ENCODE measurements at places on chromosomes 13 and 19. TPM values are rescaled to one million over a fixed set of nuclear protein-coding genes. Genes with fewer than 3 reads are reported as not detected.

GRCh38 chr13:69872321-69873047 lies 235.1 kb upstream of the ATXN8OS start:
- no peaks in the 10 kb centered on the region for H3K4me1 ChIP-seq
- no peak for DNase-seq
- no peaks in the 10 kb centered on the region for H3K27me3 ChIP-seq
- H3K36me3 ChIP-seq = no peaks in the 10 kb centered on the region
- H3K4me3 ChIP-seq = no peak overlapping the region
- no peak overlapping the region for H3K27ac ChIP-seq

- H3K27me3 ChIP-seq = no peaks in the 10 kb centered on the region
- H3K4me1 ChIP-seq = peaks cover 3% of the 10 kb centered on the region
- H3K27ac ChIP-seq = no peak overlapping the region
Observed at GRCh38 chr19:58332697-58333096, 5.9 kb downstream of the ZSCAN22 start.

- H3K4me3 ChIP-seq = peak overlapping the region; percentile 78
- peaks cover 16% of the 10 kb centered on the region for H3K4me1 ChIP-seq
- H3K27me3 ChIP-seq = peaks cover 8% of the 10 kb centered on the region
- no peaks in the 10 kb centered on the region for H3K36me3 ChIP-seq
- no peak overlapping the region for H3K27ac ChIP-seq
Observed at GRCh38 chr19:7294558-7295212, 471 bp upstream of the INSR start.

The NTF4 gene
- total RNA-seq = 0.94 TPM

GRCh38 chr19:56076498-56076897 lies 44.6 kb downstream of the ZNF787 start:
- no peaks in the 10 kb centered on the region for H3K36me3 ChIP-seq
- H3K4me1 ChIP-seq = peaks cover 4% of the 10 kb centered on the region
- no peaks in the 10 kb centered on the region for H3K27me3 ChIP-seq
- DNase-seq = peak; percentile 77

GRCh38 chr13:20182231-20182846 lies 10.4 kb downstream of the GJB2 start:
- peak; percentile 79 for DNase-seq
- H3K27me3 ChIP-seq = peaks cover 16% of the 10 kb centered on the region
- no peaks in the 10 kb centered on the region for H3K4me1 ChIP-seq
- no peaks in the 10 kb centered on the region for H3K36me3 ChIP-seq

DNA sequence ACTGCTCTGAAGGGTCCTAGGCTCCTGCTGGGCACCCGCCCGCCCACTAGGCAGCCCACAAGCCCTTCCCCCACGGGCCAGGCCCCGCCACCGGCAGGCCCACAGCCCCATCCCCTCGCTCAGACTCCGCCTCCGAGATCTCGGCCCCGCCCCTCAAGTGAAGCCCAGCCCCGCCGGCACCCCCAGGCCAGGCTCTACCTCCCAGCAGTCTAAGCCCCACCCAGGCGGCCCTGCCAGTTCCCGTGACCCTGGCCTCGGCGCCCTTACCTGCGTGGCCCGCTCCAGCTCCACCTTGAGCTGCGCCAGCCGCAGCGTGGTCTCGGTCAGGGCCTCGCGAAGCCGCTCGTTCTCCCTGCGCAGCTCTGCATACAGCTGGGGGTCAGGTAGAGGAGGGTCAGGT lies 16.3 kb downstream of the EPS8L1 start:
- peaks cover 26% of the 10 kb centered on the region for H3K4me1 ChIP-seq
- H3K27me3 ChIP-seq = no peaks in the 10 kb centered on the region
- peak overlapping the region; percentile 80 for H3K4me3 ChIP-seq

The SEMA6B gene
- 39.8 TPM for total RNA-seq

DNA sequence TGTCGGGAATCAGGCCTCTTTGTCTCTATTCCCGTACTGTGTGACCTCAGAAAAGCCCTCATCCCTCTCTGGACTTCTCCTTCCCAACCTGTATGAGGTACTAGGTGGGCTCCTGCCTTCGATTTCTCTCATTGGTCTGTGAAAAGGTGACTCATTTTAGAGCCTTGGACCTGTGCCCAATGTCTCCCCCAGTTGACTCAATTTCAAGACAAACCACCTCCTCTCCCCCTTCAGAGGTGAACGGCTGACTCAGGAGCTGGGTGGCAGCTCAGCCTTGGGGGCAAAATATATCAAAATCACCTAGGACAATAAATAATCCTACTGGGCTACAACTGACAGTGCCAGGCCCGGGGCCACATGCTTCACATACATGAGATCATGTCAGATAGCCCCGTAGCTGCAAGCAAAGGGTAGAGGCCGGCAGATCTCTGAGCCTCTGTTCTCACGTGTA lies 630 bp downstream of the COQ8B start:
- H3K36me3 ChIP-seq = peaks cover 6% of the 10 kb centered on the region
- peak overlapping the region; percentile 99 for H3K4me3 ChIP-seq
- no peak for DNase-seq
- peak overlapping the region; percentile 98 for H3K27ac ChIP-seq
- peaks cover 22% of the 10 kb centered on the region for H3K4me1 ChIP-seq

GRCh38 chr19:4452230-4452990 lies 5.2 kb downstream of the UBXN6 start:
- H3K4me3 ChIP-seq = no peak overlapping the region
- DNase-seq = no peak
- H3K27me3 ChIP-seq = no peaks in the 10 kb centered on the region
- H3K27ac ChIP-seq = no peak overlapping the region
- H3K36me3 ChIP-seq = no peaks in the 10 kb centered on the region
- H3K4me1 ChIP-seq = peaks cover 8% of the 10 kb centered on the region

DNA sequence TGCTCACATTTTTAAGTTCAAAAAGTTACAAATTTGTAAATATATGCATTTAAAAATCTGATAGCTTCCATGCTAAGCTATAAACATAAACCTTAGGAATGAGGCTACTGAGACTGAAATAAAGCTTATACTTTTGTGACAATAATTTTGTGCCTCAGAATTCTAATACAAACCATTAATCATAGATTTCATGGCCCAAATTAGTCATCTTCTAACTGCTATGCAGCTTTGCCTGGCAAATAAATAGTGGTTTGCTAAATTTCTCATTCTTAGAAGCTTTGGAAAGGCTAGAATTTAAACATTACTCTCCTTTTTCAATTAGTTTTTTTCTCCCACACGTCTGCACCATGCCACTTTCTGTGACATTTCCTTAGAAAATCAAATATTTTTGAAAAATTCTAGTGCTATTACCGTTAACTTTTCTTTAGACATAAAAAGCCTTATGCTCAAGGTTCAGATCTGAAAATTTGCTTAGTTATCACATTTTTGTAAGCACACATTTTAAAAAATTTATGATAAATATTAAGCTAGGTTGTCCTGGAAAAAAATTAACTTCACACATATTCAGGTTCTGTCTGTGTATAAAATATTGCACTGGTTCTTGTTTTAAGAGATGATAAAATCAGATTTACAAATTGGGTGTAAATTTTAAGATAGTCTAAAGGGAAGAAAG lies 46.9 kb downstream of the FNDC3A start:
- H3K4me1 ChIP-seq = peaks cover 22% of the 10 kb centered on the region
- no peak for DNase-seq
- H3K27ac ChIP-seq = no peak overlapping the region
- H3K27me3 ChIP-seq = no peaks in the 10 kb centered on the region
- H3K4me3 ChIP-seq = no peak overlapping the region

- H3K27me3 ChIP-seq = no peaks in the 10 kb centered on the region
- peaks cover 4% of the 10 kb centered on the region for H3K36me3 ChIP-seq
- no peak overlapping the region for H3K4me3 ChIP-seq
- DNase-seq = no peak
- no peaks in the 10 kb centered on the region for H3K4me1 ChIP-seq
Observed at GRCh38 chr19:43735957-43736356, 18.8 kb downstream of the SMG9 start.

DNA sequence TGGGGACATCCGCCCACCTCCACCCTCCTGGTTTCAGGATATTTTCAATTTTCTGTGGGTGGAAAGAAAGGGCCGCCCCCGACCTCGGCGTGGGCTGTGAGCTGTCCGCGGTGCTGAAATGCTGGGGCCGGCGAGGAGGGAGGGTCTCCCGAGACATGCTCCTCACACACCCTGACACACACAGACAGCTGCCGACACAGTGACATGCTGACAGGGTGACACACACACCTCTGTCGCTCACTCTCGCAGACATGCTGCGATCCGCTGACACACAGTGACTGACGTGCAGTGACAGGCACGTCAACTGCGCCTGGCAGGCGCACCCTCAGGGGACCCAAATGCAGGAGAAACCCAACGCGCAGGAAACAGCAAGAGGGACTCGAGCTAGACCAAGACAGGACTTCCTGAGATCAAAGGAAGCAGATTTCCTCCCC lies 25.1 kb upstream of the MEIS3 start:
- H3K4me3 ChIP-seq = no peak overlapping the region
- H3K27ac ChIP-seq = no peak overlapping the region
- DNase-seq = peak; percentile 76
- H3K36me3 ChIP-seq = no peaks in the 10 kb centered on the region
- H3K4me1 ChIP-seq = peaks cover 21% of the 10 kb centered on the region
- peaks cover 23% of the 10 kb centered on the region for H3K27me3 ChIP-seq

DNA sequence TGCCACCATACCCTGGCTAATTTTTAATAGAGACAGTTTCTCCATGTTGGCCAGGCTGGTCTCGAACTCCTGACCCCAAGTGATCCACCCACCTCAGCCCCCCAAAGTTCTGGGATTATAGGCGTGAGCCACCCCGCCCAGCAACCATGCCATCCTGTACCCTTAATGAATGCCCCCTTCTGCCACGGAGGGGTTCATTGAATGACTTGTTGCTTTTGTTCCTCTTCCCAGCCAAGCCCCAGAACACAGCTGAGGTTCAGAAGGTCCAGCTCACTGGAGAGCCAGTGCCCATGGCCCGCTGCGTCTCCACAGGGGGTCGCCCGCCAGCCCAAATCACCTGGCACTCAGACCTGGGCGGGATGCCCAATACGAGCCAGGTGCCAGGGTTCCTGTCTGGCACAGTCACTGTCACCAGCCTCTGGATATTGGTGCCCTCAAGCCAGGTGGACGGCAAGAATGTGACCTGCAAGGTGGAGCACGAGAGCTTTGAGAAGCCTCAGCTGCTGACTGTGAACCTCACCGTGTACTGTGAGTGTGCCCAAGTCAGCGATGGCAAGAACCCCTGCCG lies 6.0 kb downstream of the PVR start:
- H3K27me3 ChIP-seq = no peaks in the 10 kb centered on the region
- no peak for DNase-seq
- no peak overlapping the region for H3K4me3 ChIP-seq
- H3K4me1 ChIP-seq = peaks cover under 1% of the 10 kb centered on the region
- H3K36me3 ChIP-seq = peaks cover 17% of the 10 kb centered on the region

GRCh38 chr19:771332-771785 lies 20.4 kb downstream of the MISP start:
- no peaks in the 10 kb centered on the region for H3K4me1 ChIP-seq
- H3K27ac ChIP-seq = no peak overlapping the region
- H3K27me3 ChIP-seq = no peaks in the 10 kb centered on the region

- H3K4me3 ChIP-seq = no peak overlapping the region
- DNase-seq = no peak
- no peaks in the 10 kb centered on the region for H3K36me3 ChIP-seq
- no peaks in the 10 kb centered on the region for H3K4me1 ChIP-seq
- no peak overlapping the region for H3K27ac ChIP-seq
Observed at GRCh38 chr13:95360464-95361097, 59.3 kb upstream of the ABCC4 start.

DNA sequence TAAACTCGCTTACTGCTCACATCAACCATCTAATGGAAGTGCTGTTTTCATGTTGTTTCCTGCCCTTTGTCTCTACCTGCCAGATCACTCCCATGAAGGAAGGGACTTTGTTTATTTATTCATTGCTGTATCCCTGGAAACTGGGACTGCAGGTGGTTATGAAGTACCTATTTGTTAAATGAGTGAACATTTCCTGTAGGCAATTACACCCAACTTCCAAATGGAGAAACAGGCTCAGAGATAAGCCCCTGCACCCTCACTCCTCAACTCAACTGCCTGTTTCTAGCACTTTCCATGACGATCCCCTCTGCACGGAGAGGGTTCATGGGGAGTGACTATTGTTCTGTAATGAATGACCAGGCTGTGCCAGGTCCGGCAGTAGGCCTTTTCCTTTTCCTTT lies 1.9 kb upstream of the SELENOW start:
- no peak overlapping the region for H3K4me3 ChIP-seq
- DNase-seq = peak; percentile 70
- peaks cover 7% of the 10 kb centered on the region for H3K4me1 ChIP-seq
- peak overlapping the region; percentile 5 for H3K27ac ChIP-seq
- peaks cover 6% of the 10 kb centered on the region for H3K36me3 ChIP-seq

GRCh38 chr13:103055166-103055565 lies 11.1 kb downstream of the SLC10A2 start:
- no peaks in the 10 kb centered on the region for H3K27me3 ChIP-seq
- peaks cover 6% of the 10 kb centered on the region for H3K36me3 ChIP-seq
- no peak for DNase-seq
- no peaks in the 10 kb centered on the region for H3K4me1 ChIP-seq
- no peak overlapping the region for H3K4me3 ChIP-seq
- H3K27ac ChIP-seq = no peak overlapping the region

GRCh38 chr19:5628919-5629481 lies 6.1 kb downstream of the SAFB start:
- no peaks in the 10 kb centered on the region for H3K27me3 ChIP-seq
- no peak for DNase-seq
- no peak overlapping the region for H3K27ac ChIP-seq

The EPS8L1 gene
- total RNA-seq = 47.5 TPM

- H3K4me1 ChIP-seq = no peaks in the 10 kb centered on the region
- DNase-seq = no peak
- H3K27me3 ChIP-seq = no peaks in the 10 kb centered on the region
- H3K36me3 ChIP-seq = no peaks in the 10 kb centered on the region
- no peak overlapping the region for H3K27ac ChIP-seq
Observed at GRCh38 chr13:23852351-23852750, 36.8 kb downstream of the MIPEP start.

The SUGT1 gene
- 61.3 TPM for total RNA-seq

- H3K27ac ChIP-seq = no peak overlapping the region
- no peaks in the 10 kb centered on the region for H3K27me3 ChIP-seq
- peak; percentile 55 for DNase-seq
- no peaks in the 10 kb centered on the region for H3K4me1 ChIP-seq
- H3K4me3 ChIP-seq = no peak overlapping the region
Observed at GRCh38 chr19:3649888-3650287, 23.3 kb upstream of the CACTIN start.

The SIAH3 gene
- total RNA-seq = 0.35 TPM

DNA sequence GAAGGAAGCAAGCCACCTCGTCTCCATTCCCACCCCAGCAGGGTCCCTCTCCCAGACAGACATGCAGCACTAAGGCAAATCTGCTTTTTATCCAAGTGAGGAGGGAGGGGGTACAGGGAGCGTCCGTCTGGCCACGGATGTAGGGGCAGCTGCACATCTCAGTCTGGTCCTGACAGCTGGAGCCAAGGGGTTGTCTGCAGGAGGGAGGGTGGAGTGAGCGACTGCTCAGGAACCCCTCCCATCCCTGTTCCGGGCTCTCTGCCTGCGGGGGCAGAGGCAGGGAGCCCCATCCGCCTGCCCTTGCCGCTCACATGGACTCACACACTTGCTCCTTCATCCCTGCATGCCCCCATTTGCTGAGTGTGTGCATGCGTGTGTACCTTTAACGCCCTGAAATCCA lies 2.5 kb downstream of the TMEM190 start:
- H3K4me1 ChIP-seq = peaks cover 44% of the 10 kb centered on the region
- H3K36me3 ChIP-seq = no peaks in the 10 kb centered on the region
- no peak for DNase-seq
- H3K4me3 ChIP-seq = no peak overlapping the region

All from GM23338 (cell line).